ENCODE measurements at places on chromosomes 1 and 21.

GRCh38 chr1:11735854-11736745 lies at the start of gene AGTRAP:
AGTRAP (plus strand) TSS chr1:11736136; CDS start chr1:11736209, 73 bp downstream.
- DNase-seq = peak; percentile 94

- no peak for DNase-seq
These were observed 2.9 kb downstream of the ADAMTS1 start for GRCh38 chr21:26842300-26842699.

- peak; percentile 24 for DNase-seq
These were observed 161.5 kb upstream of the ESRRG start for GRCh38 chr1:216884614-216885229.

GRCh38 chr1:227943381-227944089 lies 4.2 kb downstream of the WNT9A start:
- DNase-seq = no peak

- no peak for DNase-seq
These were observed 4.3 kb downstream of the RHOC start for GRCh38 chr1:112702420-112703261.

DNA sequence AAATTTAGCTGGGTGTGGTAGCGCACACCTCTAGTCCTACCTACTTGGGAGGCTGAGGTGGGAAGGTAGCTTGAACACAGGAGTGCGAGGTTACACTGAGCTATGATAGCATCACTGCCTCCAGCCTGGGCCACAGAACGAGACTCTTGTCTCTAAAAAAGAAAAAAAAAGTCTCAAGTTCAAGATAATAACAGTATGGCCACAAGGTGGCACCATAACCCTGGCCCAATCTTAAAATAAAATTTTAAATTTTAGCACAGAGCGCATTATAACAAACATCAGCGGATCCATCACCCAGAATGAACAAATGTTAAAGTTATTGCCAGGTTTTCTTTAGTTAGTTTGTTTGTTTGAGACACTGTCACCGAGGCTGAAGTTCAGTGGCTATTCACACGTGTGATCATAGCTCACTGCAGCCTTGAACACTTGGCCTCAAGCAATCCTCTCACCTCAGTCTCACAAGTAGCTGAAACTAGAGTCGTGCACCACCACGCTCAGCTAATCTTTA lies 2.9 kb upstream of the HTR6 start:
- peak; percentile 30 for DNase-seq

- peak; percentile 6 for DNase-seq
These were observed 145.2 kb upstream of the SNX7 start for GRCh38 chr1:98516306-98516705.

GRCh38 chr1:38476111-38476849 lies 383.3 kb downstream of the RRAGC start:
- DNase-seq = no peak

- DNase-seq = peak; percentile 54
These were observed 20.4 kb upstream of the FOXO6 start for GRCh38 chr1:41340655-41341364.

- peak; percentile 68 for DNase-seq
These were observed 104.8 kb upstream of the ATP1A1 start for GRCh38 chr1:116268211-116268610.

DNA sequence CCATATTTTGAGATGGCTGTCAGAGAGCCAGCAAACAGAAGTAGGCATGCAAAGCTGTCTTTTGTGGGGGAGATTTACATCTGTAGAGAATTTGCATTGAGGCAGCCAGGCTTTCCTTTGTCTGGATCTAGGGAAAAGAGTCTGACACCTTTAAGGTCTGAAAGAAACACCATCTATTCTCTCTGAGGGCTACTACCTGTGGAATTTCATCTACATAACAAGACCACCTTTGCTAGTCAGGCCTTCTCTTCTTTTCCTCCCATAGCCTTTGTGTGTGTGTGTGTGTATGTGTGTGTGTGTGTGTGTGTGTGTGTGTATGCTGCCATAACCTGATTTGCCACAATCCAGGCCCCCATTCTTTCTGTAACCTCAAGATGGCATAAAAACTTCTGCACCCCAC lies 28.4 kb upstream of the DMRTB1 start:
- DNase-seq = no peak

- DNase-seq = no peak
These were observed 9.9 kb downstream of the PHLDA3 start for GRCh38 chr1:201459052-201459451.

- peak; percentile 2 for DNase-seq
These were observed 10.8 kb downstream of the GPR3 start for GRCh38 chr1:27403065-27403726.

DNA sequence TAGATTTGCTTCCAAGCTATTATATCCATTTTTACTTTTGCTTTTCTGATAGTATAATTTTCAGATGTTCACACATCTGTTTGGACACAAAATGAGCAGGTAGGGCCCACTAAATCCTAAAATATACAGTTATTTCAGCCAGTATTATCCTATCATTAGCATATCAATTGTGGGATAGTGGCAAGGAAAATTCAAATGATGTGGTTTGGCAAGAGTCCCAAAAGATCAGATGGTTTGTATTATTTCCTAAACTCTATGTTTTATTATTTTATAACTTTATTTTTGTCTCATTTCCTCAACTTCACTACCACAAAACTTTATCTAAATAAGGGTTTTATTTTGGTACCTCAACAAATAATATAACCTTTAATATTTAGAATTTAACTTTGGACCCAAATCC lies 1659.6 kb downstream of the NCAM2 start:
- DNase-seq = no peak

- DNase-seq = no peak
These were observed 67.5 kb downstream of the PLA2G4A start for GRCh38 chr1:186896211-186896610.

GRCh38 chr1:229870381-229870780 lies 196.7 kb upstream of the GALNT2 start:
- DNase-seq = peak; percentile 18

- DNase-seq = no peak
These were observed 41.9 kb downstream of the CHML start for GRCh38 chr1:241598249-241598648.

- DNase-seq = no peak
These were observed 62.7 kb upstream of the BCL10 start for GRCh38 chr1:85339089-85339488.

DNA sequence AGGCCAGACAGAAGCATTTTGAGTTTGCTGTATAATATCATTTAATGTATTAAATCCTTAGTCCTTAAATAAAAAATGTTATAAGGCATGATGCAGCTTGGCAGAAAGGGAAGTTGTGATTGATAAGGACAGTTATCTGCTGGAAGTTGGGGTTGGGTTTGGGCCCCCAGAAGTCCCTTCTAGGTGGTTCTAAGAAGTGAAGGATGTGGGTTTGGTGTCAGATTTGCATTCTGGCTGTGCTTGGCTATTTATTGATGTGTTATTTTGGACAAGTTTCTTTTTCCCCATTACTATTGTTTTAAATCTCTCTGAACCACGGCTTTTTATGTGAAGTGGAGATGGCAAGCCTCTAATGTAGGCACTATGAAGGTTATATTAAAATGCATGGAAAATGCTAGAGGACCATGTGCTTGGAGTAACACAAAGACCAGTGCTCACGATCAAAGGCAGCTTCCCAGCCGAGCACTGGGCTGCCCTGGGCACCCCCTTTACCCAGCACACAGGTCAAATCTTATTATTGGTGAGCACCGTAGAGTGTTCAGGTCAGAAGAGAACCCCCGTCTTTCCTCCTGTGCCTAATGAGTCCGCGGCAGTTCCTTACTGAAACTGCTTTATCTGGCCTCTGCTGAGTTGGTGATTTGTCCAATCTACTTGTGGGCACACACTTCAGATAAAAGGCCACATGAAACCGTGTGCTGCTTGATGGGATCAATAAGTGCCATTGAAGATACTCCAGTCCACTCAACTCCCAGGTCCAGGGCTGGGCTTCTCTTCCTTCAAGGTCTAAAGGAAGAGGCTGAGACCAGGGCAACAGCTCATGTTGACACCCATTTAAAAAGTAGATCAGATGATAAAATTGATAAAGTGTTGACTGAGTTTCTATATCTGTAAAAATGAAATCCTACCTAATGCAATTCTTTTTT lies 212.0 kb downstream of the PRDM2 start:
- DNase-seq = no peak

DNA sequence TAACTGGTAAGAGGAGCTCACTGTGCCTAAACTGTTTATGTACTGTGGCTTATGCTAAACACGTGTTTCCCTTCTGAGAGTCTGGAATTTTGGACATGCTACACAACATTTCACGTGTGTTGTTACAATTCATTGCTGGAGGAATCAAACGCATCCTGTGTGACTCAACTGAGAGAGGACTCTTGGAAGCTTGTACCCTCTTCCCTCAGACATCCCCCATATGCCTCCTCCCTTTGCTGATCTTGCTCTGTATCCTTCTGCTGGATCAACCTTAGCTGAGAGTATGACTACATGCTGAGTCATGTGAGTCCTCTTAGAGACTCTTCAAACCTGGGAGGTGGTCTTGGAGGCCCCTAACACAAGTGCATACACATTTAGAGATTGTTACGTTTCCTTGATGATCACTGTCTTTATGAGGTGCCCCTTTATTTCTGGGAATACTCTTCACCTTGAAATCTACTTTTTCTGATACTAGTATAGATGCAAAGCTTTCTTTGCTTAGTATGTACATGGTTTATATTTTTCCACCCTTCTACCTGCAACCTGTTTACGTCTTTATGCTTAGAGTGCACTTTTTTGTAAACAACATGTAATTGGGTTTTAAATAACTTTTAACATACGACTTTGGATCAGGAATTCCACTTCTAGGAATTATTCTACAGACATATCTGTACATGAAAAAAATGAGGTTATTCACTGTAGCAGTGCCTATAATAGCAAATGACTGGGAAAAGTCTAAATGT lies 8.7 kb downstream of the NPHP4 start:
- DNase-seq = no peak

DNA sequence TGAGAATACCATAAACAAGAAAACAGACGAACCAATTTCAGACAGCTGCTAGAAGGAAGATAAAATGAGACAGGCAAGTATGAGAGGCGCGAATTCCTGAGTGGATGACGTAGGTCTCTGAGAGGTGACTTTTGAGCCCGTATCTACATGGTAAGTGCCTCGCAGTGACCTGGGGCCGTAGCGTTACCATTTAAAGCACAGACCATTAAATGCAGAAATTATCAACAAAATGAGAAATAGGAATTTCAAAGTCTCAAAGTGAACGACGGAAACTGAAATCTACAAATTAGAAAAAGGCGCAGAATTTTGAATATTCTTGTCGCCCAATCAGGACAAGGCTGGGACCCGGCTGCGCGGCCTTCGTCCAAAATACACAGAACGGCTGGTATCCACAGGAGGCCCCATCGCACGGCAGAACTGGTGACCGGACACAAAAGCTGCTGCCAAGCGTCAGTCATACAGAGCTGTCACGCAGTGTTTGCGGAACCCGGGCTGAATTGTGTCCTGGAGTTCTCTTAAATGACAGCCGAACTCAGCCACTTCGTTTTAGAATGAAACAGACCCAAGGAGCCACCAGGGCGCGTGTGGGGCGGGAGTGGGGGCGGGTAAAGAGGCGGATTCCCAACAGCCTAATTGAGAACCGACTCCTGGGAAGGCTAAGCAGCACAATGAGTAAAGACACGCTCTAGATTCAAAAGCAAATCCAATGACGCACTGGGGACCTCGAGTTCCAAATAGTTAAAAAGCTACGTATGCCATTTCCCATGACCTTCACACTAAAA lies 13.8 kb upstream of the BOLA1 start:
- peak; percentile 96 for DNase-seq

DNA sequence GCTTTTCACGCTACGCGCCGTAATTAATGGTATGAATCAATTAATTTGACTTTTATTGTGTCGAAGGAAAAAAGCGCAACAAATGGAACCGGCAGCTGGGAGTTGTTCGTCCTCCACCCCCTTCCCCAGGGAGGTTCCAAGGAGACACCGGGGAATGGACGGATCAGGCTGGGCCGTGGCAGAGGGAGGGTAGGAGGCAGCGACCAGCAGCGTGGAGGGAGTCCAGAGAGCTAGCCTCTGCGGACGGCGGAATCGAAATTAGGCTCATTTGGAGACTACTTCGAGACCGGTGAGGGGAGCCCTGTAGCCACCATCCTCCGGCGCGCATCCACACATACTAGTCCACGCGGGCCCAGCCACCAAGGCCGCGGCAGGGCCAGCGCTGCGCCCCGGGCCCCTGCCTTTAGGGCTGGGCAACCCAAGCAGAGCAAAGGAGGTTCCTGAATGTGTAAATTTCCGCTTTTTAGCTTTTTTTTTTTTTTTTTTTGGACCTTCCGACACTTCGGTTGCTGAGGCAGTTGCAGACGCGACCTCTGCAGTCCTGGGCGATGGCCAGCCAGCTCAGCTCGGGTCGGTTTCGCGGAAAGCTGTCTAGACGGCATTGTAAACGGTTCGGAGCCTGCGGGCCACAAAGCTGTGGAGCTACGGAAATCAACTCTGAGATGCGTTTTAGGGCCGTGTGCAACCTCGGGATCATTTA lies 2.2 kb upstream of the FOXD3 start:
- DNase-seq = no peak

- DNase-seq = no peak
These were observed 452.2 kb downstream of the LTN1 start for GRCh38 chr21:28540514-28540913.

GRCh38 chr1:172468296-172468695 lies 24.4 kb upstream of the PIGC start:
- no peak for DNase-seq

DNA sequence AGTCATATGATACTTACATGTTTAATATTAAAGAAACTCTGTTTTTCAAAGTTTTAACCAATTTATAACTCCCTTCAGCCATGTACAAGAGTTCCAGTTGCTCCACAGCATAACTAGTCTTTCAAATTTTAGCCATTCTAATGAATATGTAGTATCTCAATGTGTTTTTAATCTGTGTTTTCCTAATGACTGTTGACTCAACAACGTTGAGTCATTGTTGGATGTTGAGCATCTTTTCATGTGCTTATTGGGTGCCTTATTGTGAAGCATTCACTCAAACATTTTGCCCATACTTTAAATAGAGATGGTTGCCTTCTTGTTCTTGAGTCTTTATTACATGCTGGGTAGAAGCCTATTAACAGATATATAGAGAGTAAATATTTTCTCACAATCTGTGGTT lies 240.2 kb upstream of the LYPLAL1 start:
- DNase-seq = no peak

DNA sequence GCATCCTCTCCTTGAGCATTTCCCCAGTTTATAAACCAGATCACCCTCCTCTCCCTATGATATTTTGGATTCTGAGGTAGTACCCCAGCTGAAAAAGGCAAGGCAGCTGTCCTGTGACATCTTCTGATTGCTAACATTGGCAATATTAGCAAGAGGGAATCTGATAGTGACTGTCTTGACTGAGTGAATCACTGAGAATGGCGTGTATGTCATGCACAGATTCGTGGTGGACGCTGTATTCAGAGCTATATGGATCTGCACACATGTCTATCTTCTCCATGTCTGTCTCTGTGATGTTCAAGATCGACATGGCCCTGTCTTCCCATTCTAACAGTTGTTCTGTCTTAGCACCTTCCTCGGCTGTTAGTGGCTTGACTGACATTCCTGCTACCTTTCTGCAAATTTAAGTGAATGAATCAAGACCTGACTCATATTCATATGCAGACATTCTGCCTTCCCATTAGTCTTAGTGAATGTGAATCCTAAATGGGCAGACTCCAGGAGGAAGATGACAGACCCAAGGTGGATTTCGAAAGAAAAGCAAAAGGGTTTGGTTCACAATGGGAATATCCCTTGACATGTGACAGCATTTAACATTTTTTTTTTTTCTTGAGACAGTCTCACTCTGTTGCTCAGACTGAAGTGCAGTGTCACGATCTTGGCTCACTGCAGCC lies 97.7 kb downstream of the PGBD5 start:
- no peak for DNase-seq

GRCh38 chr1:167955915-167956314 lies 19.0 kb upstream of the MPC2 start:
- no peak for DNase-seq

Measured in NCI-H69 (cell line).